ENCODE measurements at places on chromosomes 5 and 9.

GRCh38 chr9:136204145-136204805 lies 653 bp downstream of the LHX3 start:
- DNase-seq, result no peak

DNA sequence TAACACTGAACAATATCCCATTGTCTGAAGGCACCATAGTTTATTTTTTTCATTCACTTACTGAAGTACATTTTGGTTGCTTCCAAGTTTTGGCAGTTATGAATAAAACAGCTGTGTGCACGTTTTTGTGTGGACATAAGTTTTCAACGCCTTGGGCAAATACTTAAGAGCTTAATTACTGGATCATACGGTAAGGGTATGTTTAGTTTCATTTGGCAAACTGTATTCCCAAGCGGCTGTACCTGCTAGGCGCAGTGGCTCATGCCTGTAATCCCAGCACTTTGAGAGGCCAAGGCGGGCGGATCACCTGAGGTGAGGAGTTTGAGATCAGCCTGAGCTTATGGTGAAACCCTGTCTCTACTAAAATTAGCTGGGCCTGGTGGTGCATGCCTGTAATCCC lies 63.7 kb upstream of the FAM120A start:
- no peak for DNase-seq

- DNase-seq, result no peak
Measured at GRCh38 chr9:5375790-5376477, 36.3 kb upstream of the RLN1 start.

DNA sequence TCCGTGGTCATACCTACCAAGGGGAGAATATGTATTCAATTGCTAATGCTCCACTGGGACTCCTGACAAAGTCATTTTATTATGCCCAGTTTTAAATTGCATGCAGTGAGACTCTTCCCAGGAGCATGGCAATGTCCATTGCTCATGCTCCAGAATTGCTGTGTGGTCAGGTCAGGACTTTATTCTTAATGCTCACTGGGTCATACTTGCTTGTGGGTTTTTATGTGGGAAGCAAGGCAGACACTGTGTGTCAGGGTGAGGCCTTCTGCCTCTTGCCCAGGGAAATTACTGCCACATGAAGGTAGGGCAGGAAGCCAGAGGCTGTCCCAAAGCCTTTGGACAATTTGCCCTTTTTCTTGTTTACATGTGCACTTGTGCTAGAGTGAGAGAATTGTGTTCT lies 164.6 kb upstream of the MEF2C start:
- no peak for DNase-seq

DNA sequence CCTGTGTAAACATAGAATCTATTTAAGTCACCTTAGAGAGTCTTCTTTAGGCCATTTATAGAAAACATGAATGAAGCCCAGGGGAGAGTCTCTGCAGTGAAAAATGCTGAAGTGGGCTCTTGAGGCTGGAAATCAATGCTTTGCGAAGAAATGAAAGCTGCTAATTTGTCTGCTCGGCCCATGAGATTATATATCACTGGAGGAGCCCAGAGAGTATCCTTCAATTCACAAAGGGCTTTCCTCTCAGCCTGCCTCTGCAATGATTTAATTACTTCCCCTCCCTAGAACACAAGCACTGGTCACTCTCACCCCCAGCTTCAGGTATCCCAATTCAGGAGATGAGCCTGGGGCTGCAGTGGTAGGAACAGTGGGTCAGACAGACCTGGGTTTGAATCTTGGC lies 8.2 kb upstream of the DRD1 start:
- no peak for DNase-seq

DNA sequence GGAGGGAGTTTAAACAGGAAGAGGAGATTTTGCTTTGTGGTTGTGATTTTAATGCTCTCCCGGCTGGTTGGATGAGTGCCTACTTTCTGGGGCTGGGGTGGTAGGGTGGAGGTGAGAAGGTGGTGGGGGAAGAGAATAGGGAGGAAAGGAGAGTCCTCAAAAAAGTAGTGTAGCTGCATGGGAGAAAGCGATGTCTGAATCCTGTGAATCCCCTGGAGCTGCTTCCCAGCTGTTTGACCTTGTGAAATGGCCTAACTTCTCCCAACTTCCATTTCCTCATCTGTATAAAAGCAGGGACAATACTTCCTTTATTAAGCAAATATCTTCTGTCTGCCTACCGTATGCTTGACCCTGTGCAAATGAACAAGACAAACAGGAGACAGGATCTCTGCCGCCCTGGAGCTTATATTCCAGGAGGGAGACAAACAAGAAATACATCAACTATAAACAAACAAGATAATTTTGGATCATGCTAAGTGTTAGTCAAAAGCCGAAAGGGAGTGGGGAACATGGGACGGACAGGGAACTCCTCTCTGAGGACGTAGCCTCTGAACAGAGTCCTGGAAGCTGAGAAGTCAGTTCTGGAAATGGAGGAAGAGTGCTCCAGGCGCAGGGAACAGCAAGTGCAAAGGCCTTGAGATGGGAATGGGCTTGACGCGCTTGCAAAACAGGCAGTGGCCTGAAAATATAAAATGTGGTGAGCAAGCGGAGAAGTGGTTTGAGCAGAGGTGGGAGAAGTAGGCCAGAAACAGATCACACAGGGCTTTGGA lies 103.5 kb downstream of the SPRY4 start:
- DNase-seq, result no peak

- DNase-seq, result no peak
Measured at GRCh38 chr9:135223831-135224230, 136.4 kb downstream of the OLFM1 start.

DNA sequence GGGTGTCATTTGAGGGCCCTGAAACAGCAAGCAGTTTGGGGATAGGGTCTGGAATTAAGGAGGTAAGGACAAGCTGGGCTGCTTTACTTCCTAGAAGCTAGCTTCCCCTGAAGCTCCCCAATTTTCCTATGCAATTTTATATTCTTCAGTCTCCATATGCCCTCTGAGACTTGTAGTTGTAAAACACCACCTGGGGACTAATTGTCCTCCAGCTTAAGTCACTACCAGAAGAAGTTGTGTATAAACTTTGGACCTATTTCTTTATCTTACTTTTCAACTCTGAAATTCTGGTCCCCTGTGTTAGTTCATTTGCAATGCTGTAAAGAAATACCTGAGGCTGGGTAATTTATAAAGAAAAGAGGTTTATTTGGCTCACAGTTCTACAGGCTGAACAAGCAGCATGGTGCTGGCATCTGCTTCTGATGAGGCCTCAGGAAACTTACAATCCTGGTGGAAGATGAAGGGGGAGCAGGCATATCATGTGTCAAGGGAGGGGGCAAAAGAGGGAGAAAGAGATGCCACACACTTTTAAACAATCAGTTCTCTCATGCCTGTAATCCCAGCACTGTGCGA lies 41.1 kb upstream of the CPEB4 start:
- DNase-seq, result no peak

DNA sequence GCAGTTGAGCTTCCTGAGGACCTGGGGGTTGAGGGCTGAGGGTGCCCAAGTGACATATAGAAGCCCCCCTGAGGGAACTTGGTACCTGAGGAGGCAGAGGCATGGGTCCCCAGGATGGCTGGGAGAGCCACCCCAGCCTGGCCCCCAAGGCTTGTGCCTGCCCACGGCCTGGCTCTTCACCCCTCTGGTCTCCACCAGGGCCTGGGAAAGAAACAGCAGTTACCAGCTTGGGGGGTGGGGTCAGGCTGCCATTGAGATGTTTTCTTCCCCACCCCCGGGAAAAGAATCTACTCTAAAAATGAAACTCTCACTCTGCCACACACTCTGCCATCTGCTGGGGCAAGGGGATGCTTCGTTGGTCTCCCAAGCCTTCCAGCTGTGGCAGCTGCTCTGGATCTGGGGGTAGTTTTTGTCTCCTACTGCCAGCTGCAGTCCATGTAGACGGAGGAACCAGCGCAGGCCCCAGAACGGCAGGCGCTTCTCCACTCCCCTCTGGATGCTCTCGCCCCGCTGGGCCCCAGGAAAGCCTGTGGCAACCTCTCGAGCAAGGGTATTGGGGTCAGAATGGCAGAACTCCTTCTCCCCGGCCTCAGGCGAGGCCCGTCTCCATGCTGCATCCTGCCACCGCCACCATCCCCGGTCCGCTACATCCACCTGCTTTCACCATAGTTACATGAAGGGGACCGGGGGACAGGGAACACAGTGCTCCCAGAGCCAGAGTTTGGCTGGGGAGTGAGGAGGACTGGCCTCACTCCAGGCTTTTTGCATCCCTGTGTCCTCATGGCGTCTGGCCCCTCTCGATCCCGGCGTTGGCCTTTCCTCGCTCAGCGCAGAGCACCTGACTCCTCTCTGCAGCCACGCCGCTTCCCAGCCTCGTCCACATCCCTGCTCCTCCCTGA lies 123.5 kb downstream of the DAB2IP start:
- peak; percentile 42 for DNase-seq

- DNase-seq, result no peak
Measured at GRCh38 chr9:116209414-116210116, 56.0 kb downstream of the PAPPA start.

DNA sequence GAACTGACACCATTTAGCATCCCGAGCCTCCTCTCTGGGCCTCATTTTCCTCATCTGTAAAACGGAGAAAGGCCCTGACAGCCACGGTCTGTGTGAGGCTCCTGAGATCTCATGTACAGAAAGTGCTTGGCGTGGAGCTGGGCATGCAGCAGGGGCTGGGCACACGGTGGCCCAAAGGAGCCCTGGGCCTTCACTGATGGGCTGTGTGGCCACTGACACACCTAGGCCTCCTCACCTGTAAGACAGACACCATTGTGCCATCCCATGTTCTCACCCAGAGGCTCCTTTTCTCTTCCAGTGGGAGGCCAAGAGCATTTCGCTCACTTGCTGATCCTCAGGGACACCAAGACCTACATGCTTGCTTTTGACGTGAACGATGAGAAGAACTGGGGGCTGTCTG lies 1.6 kb downstream of the ORM1 start:
- DNase-seq, result no peak

- no peak for DNase-seq
Measured at GRCh38 chr5:168307925-168308584, 16.6 kb downstream of the WWC1 start.

GRCh38 chr9:94108584-94108983 lies 24.3 kb downstream of the PTPDC1 start:
- no peak for DNase-seq

DNA sequence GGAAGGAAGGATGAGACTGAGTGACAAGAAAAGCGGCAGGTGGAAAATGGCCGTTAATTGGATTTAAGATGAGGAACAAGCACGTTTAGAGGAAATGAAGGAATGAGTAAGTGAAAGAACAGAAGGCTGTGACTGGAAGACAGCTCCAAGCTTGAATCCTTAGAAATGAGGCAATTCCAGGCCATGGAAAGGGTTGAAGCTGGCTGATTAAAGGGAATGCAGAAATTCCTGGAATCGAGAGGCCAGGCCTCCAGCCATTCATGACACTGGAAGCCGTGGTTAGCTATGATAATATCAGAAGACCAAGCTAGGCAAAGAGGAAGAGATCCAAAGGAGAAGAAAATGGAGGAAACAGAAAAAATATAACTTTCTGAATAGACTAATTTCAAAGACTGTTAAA lies 84.2 kb downstream of the ARL15 start:
- no peak for DNase-seq

GRCh38 chr5:54040804-54041203 lies 269.6 kb downstream of the ARL15 start:
- DNase-seq, result no peak

- DNase-seq, result no peak
Measured at GRCh38 chr5:180396926-180397325, 43.8 kb upstream of the GFPT2 start.

- no peak for DNase-seq
Measured at GRCh38 chr9:95595721-95596295, 79.0 kb upstream of the PTCH1 start.

DNA sequence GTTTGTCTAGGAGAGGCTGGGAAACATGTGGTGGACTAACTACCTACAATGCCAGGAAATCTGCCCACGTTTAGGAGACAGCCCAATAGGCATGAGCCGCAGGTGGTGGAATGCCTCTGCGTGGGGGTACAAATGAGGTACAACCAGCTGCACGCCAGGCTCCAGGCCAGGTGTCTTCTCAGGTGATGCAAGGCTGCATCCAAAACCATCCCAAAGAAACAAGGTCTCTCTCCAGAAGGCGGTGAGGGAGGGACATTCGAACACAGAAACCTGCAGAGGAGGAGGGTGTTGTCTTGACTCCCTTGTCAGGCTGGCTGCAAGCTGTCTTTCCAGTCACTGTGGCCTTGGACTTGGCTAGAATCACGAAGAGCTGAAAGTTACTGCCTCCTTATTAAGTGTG lies 11.6 kb downstream of the ANKH start:
- DNase-seq, result peak; percentile 75

GRCh38 chr9:112711050-112711689 lies 6.7 kb downstream of the INIP start:
- no peak for DNase-seq

DNA sequence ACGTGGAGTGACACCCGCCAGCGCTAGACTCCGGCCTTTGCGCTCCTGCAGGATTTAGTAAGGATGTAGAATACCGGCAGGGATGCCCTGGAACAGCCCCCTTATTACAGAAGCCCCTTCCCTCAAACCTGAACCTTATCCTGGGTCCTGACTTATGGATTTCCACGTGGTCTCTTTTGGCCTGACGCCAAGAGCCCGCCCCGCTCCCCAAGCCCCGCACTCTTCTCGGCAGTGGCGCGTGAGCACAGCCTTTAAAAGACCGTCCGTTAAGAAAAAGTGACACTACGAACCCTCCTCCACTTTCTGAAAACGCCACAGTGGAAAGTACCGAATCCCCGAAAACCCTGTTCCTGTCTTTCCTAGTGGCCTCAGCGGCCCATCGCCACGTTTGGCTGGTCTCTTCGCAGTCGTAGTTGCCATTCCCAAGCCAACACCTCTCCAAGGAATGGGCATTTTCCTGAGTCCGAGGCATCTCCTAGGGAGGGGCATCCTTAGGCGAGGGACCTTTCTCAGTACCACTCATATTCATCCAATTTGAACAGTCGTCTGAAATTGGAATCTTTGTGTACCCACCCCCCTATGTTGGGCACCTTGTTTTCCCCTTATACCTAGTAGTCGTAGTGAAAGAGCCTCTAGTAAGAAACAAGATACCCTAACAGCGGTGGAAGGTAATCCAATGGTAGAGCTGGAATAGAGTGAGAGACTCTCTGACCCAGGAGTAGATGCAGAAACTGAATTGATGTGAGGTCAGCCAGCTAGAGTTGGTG lies 732 bp upstream of the MCIDAS start:
- no peak for DNase-seq

- DNase-seq, result no peak
Measured at GRCh38 chr9:25889661-25890060, 211.4 kb upstream of the TUSC1 start.

DNA sequence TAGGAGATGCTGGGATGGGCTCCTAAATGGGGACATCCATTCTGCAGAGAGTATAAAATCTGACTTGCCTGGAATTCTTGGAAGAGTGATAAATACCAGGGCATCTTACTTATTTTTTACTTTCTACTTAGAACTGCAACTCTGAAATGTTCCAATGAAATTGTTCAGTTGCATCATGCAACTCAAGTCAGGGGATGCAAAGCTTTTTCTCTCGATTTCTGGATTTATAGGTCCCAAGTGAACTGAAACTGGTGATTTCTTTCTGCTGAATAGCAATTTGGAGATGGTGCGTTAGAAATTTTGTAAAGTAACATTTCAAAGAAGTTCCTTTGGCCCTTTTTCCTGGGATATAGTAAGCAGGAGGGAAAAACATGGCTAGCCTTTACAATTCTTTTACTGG lies 238.4 kb upstream of the CD180 start:
- no peak for DNase-seq

- no peak for DNase-seq
Measured at GRCh38 chr5:93055971-93056370, 525.0 kb downstream of the NR2F1-AS1 start.

GRCh38 chr9:127531676-127532075 lies 80.4 kb downstream of the LRSAM1 start:
- DNase-seq, result no peak

GRCh38 chr5:171957591-171958251 lies 48.7 kb downstream of the FBXW11 start:
- DNase-seq, result no peak

- DNase-seq, result no peak
Measured at GRCh38 chr9:84697509-84698114, 28.1 kb downstream of the NTRK2 start.
